NCI-H2107 (cell line): ENCODE measurements at places on chromosomes 1 and 21.
A peak's percentile ranks its signal among the peaks of the same experiment; 100 is the strongest.

- no peak for DNase-seq
Observed at GRCh38 chr1:193156117-193156821, 30.1 kb downstream of the B3GALT2 start.

- DNase-seq = no peak
Observed at GRCh38 chr1:15289251-15289651, 42.2 kb downstream of the FHAD1 start.

GRCh38 chr1:172460177-172460576 lies 16.3 kb upstream of the PIGC start:
- DNase-seq = no peak

- peak; percentile 33 for DNase-seq
Observed at GRCh38 chr1:42177541-42177981, 13.0 kb upstream of the GUCA2A start.
